NCI-H524 treated with DMSO at 0.1 percent for 48 hours (cell line): ENCODE measurements at places on chromosomes 7 and 10.

DNA sequence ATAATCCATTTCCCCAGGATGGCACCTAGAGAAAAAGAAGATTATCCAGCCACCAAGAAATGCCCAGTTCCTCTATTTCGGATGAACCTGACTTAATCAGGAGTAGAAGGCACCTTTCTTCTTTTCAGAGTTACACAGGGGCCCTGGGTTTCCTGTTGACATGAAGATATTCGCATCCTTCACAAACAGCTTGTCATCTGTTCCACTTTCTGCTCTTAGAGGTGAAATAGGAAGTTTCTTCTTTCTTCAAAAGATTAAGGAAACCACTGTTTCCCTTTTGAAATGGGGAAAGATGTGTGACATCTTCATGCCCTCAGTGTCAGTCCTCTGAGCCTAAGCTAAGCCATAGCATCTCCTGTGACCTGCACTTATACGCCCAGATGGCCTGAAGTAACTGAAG lies 39.1 kb upstream of the RAB18 start:
- DNase-seq: no peak

GRCh38 chr7:151600331-151600730 lies 80.6 kb upstream of the RHEB start:
- DNase-seq: no peak

DNA sequence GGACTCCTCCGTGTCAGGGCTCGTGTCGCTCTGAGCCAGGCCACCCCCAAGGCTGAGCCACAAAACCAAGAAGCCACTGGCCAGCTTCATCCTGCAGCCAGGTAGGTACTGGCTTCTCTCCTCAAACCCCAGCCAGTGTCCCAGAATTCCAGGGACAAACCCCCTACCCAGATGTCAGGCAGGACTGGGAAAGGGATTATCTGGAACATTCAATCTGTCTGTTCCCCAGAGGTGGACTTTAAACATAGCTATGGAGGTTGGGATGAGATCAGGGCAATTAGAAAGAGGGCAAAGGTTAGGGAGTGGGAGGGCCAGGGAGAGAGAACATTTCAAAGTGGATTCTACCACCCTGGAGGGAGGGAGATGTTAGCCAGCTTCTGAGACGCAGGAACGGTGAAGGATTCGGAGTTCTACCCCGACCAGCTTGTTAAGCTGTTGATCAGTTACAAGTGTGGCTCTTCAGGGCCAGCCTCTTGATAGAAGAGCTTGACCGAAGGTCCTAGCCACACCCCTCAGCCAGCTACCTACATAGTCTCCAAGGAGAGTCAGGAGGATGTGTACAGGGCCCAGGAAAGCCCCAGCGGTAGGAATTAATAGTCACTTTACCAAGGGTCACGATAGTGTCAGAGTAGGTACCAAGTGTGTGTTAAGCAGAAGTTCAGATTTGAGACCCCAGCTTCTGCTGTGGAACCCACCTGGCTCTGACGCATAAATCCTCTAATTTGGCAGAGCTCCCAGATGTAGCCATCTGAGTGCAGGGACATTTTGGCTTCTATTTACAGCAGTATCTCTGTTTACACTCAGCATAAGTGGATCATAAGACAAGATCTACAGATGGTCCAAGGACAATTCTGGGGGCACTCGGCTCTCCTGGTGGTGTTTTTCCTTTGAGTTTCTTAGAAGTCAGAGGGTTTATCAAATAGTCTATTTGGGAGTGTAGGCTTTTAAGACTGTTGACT lies at the start of gene PLA2G12B:
TSS of gene PLA2G12B (minus strand) at position 211 of the 959 bp plus-strand sequence. CDS start at position 90, 121 bp downstream.
- DNase-seq: peak; percentile 83

GRCh38 chr10:114094795-114095194 lies 51.1 kb downstream of the ADRB1 start:
- DNase-seq: no peak

DNA sequence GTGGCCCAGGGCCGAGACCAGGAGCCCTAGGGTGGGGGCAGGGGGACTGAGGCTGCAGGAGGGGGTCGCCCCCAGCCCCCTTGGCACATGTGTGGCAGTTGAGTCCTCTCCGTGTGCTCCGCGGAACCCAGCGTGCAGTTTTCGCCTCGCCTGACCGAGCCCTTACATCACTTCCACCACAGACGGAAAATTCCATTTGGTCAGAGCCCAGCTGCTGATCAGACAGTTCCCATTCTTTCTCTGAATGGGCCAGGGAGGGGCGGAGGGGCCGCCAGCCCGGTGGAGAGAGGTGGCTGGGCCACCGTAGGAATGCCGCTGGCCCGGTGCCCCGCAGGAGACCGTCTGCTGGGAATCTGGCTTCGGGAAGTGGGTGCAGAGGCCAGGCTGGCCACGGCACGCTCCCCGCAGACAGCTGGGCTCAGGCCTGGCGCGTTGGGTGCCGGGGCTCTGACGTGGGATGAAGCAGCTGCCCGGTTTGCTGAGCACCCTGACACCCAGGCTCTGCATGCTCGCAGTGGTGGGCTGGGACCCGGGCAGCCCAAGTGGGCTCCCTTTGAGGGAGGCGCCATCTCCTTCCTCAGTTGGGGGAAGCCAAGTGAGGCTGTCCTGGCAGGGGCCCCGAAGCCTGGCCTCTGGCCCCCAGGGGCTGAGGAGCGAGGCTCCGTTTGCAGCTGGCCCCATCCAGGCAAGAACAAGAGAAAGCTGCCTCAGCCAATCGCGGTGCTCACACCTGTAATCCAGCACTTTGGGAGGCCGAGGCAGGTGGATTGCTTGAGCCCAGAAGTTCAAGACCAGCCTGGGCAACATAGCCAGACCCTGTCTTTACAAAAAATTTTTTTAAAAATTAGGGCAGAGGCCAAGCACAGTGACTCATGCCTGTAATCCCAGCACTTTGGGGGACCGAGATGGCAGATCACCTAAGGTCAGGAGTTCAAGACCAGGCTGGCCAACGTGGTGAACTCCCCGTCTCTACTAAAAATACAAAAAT lies 9.9 kb downstream of the TTYH3 start:
- no peak for DNase-seq

GRCh38 chr7:70582927-70583895 lies 548.7 kb upstream of the GALNT17 start:
- DNase-seq: peak; percentile 58

DNA sequence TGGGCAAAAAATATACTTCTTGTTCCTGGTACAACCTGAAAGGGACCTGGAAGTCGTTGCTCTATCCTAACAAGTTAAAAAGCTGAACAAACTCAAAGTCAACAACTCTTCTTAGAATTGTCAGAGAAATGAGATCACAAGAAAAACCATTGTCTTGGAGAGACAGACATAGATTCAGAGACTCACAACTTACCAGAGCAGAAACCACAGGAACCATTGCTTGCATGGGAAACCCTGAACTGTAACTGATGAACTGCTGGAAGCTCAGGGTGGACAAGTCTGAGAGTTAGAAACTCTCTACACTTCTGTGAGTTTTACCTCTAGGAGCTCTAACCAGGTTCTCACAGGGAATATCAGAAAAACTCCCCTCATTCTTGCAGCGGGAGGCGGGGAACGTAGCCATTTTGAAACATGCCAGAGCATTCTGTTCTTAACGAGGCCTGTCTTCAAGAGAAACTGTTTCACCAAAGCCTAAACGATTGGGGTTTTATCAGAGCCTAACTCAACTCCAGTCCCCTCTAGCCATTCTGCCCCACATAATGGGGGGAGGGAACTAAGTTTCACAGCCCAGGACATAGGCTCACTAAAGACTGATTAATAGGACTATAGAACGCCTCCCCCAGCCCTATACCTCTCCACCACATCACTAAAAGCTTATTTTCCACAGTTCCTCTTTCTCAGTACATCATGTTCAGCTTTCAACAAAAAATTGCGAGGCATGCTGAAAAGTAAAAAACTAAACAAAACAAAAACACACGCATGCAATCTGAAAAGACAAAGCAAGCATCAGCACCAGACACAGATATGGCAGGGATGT lies 12.0 kb upstream of the GSDME start:
- DNase-seq: no peak

GRCh38 chr10:120782336-120782735 lies 68.8 kb upstream of the WDR11 start:
- no peak for DNase-seq

DNA sequence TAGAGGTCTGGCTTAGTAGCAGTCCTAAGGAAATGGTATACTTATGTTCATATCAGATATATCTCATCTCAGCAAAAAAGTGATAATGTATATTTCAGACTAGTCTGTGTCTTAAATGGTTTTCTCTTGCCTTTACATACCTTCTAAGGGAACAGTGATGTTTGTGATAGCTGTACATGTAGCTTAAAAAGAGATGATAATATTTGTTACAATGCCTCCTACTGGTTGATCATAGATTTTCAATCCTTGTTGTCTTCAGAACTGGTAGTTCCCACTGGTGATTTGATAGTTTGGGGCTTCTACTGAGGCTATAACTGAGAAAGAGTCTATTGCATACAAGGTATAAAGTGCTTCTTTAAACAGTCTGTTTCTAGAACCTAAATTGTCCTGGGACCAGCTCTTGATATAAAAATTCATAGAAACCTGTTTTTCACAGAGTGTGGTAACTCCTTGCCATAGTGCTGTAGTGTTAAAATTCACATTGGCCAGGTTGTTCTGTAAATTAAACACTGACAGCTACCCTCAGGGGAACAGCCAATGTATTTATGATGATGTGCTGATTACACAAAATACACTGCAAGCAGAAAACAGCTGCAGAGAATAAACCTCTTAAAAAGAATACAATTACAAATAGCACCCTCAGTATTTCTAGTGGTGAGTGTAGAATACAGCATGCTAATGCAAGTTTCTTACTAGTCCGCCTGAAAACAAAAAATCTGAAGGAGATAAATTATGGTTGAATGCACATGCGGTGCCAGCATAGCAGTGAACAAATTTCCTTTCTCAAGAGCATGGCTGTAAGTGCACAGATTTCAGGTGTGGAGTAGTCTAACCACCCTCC lies 90.3 kb downstream of the BTRC start:
- DNase-seq: no peak

GRCh38 chr7:64544010-64544409 lies 18.9 kb downstream of the ZNF680 start:
- DNase-seq: no peak

DNA sequence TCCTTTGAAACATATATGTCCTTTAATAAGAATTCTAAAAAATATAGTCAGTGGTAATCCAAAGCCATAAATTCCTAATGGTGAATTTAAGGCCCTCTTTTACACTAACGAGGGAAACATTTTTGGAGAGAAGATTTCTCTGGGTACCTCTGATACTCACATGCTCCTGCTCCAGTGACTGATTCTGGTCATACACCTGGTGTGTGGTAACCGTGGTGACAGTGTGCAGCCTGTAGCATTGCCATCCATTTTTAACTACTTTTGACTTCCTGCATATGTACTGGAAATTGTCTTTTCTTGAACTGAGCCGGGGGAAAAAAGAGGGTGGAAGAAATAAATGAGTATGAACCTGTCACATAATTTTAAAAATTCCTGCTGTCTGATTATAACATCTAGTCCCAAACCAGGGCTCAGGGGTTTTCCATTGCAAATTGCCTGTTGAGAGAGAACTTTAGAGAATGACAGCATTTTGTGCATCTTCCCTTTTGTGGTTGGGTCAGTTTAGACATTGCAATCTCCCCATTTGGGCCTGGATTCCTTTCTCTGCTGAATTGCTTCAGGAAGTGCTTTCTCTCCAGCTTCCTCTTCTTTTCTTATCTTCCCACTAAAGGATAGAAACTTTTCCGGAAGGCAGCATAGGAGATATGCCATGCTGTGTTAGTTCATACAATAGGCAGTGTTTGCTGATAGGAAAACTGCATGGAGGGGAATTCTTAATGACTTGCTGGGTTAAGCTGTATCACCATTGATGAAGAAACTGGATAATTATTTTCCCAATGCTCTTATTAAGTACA lies 125.5 kb downstream of the GRM3 start:
- DNase-seq: no peak

DNA sequence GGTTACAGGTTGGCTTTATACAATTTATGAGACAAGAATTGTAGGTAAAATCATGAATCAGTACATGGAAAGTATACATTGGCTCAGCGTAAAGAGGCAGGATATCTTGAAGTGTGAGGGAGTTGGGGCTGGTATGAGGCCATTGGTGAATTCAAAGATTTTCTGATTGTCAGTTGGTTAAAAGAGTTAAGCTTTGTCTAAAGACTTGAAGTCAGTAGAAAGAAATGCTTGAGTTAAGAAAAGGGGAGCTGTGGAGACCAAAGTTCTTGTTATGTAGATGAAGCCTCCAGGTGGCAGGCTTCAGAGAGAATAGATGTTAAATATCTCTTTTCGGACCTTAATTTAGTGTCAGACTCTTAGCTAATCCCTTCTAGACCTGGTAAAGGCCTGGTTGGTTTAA lies 341.0 kb downstream of the GALNT17 start:
- no peak for DNase-seq

DNA sequence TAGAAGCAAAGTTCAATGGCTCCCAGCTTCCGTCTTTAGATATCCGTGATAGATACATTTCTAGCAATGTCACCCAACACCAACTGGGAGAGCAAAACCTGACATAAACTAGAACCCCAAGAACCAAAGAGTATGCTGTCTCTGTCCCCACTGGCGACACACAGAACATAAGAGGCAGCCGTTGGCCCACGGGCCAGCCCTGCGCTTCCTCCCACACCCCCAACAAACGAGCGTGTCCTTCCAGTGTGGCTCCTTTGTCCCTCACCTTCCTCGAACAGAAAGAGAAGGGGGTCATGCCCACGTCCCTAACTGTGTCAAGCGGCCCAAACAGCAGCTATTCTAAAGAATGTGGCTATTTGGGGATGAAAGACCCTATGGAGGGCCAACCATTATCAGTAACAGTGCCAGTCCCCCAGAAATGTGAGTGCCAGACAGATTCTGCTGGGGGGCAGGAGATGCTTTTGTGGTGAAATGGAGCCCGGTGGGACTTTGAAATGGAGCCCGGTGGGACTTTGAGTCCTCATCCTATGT lies 171.9 kb downstream of the USP6NL start:
- no peak for DNase-seq

DNA sequence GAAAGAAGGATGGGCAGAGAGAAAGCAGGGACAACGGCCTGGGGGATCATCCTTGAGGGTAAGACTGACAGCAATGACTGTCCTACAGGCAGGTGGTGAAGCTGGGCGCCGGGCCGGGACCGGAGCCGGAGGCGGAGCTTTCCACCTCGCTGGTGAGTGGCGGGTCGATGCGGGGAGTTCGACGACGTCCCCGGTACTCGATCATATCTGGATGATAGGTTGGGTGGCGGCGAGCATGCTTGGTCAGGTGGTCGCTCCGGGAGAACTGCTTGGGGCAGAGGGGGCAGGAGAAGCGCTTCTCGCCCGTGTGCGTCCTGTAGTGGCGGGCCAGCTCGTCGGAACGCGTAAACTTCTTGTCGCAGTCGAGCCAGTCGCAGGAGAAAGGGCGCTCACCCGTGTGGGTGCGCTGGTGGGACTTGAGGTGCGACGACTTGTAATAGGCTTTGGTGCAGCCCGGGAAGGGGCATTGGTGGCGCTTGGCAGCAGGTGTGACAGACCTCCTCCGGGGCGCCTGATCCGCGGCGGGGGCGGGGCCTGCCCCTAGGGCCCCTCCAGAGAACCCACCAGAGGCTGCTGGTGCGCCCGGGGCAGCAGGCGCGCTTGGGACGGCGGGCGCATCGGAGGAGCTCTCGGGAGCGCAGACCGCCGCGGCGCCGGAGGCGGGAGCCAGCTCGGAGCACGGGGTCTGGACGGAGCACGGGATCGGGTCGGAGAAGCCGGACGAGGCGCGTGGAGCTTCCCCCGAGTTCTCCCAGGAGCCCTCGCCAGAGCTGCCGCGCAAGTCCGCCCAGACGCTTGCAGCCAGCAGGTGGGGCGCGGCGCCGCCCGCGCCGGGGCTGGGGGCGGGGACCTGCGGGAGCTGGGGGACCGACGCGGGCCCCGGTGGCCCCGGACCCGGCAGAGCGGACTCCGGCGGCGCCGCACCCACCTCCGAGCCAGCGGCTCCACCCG lies 752 bp downstream of the KLF14 start:
- DNase-seq: peak; percentile 12
